ENCODE measurements at places on chromosomes 3 and 15.

DNA sequence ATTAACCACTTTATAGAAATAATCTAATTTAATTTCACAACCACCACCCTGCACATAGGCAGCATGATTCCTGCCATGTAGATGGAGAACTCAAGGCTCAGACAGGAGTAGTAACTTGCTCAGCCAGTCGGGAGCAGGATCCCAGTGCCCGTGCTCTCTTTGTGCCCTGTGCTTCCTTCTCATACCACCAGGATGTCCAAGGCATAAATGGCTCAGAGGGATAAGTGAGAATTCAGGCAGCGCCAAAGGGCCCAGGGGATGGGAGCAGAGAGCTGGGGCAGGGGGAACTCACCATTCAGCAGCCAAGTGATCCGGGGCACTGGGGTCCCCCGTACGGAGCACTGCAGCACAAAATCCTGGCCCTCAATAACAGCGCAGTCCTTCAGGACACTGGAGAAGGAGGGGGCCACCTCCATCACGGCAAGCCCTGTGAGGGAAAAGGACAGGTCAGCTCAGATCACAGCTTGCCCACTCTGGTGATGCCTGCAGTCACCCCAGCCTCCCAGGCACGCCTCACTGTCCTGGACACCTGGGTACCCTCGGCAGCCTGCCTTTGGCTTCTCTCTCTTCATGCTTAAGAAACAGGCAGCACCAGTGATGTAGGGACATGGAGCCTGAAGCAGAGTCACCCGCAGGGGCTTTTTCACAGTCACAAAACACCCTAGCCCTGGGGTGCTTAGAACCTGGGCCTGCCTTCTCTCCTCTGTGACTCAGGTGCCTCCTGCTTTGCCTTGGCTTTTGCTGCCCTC, 141.0 kb upstream of the HACD2 start:
- no peak for DNase-seq

DNA sequence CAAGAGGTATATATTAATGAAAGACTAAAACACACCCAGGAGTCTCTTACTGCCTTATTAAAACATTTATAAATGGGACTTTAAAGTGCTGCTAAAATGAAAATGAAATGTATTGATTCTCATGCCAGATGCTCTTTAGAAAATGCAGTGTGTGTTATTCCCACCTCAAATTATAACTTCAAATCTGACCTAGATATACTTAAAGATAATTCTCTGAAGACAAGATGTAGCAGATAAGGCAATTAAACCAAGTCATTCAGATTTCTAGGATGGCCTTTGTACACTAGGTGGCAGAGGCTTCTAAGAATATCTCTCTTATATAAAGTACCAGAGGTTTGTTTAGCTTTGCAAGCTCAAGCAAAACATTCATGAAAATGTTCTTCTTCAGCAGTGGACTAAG, 26.9 kb upstream of the GOLGA8B start:
- DNase-seq = no peak

DNA sequence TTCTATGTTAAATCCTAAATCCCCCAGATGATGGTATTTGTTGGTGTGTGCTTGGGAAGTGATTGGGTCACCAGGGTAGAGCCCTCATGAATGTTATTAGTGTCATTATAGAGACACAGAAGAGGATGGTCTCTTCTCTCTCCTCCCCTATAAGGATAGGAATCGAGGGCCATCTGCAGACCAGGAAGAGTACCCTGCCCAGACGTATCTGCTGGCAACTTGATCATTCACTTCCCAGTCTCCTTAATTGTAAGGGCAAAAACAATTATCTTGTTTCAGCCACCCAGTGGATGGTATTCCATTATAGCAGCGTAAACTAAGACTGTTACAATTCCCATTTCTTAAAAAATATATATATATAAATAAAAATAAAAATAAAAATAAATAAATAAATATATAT, 892.2 kb downstream of the SI start:
- no peak for DNase-seq

DNA sequence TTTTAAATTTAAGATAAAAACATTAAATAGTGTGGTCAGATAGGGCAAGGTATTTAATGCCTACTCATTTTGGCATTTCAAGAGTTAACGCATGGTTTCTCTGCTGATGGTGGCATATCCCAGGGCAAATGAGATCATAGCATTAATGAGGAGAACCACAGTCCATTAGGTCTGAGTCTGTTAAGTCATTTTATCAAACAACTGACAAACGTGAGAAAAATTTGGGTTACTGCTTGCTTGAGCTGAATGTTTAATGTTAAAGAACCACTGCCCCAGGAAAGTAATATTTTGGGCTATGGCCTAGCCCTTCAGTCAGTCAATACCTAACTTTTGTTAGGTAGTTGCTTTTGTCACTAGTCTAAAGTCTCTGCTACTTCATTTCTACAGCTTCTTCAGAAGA, 37.9 kb upstream of the SLC2A2 start:
- no peak for DNase-seq

GRCh38 chr15:43918717-43919116, 91.9 kb downstream of the WDR76 start:
- DNase-seq = no peak
